Adrenal gland (tissue), 19 donors: ENCODE measurements at places on chromosomes 3 and 15.

- no peak for DNase-seq
Observed at GRCh38 chr15:33161209-33161608, 33.3 kb downstream of the FMN1 start.

GRCh38 chr3:138184994-138185393, 2.1 kb upstream of the ARMC8 start:
- DNase-seq: no peak

DNA sequence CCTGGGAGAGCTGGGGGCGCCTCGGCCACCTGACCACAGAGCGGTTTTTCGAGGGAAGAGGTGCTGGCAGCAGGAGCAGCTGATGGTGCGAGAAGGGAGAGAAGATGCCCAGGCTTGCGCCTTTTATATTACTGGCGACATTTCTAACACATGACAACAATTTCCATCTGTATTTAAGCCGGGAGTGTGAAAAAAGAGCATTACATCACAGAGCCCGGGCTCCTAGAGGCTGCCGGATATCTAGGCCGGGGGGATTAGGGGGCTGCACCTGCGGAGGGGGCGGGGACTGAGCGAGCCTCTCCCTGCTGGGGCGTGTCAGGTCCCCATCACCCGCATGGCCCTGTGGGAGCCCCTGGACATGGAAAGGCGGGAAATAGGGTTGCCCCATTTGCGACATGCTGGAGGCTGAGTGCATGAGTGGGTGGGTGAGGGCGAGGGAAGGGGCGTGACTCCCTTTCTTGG, 440.7 kb downstream of the MAGI1 start:
- no peak for DNase-seq

DNA sequence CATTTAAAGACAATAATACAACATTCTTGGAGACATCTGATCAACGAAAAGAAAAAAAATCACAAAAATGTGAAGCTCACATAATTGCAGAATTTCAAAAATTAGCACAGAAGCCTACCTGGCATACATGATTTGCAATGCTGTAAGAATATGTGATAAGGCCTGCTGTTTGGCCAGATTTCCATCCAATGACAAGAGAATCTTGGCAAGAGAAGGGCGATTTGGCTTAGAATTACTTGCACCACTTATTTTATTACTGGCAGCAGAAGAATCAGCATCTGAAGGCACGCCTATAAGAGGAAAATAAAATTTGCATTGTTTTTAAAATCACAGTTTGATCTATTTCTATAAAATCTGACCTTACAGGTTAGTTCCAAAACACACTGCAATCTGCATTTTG, 70.3 kb upstream of the OCA2 start:
- no peak for DNase-seq

GRCh38 chr15:78672285-78673014, 31.4 kb upstream of the CHRNB4 start:
- no peak for DNase-seq

GRCh38 chr15:48547286-48547685, 98.2 kb downstream of the FBN1 start:
- DNase-seq: no peak

DNA sequence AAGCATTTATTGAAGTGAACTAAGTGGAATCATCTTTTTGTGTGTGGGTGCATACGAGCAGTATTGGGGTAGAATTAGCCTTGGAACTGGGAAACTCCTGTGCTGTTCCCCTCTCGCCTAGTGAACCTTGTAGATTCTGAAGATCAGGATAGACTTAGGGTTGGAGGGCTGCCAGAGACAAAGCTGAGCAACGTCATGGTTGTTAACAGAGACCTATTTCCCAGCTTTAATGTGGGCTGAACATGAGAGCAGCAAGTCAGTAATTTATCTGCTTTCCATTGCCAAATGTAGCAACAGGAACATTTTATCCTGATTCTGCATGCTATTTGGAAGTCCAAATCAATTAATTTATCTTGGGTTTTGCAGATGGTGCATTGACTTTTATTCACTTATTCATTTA, 246.6 kb downstream of the IL20RB start:
- DNase-seq: no peak

- DNase-seq: no peak
Observed at GRCh38 chr3:145272684-145273083, 888.3 kb downstream of the PLOD2 start.
